ENCODE measurements at places on chromosomes 1 and 21. TPM values are rescaled to one million over a fixed set of nuclear protein-coding genes. Genes with fewer than 3 reads are reported as not detected.
A peak's percentile ranks its signal among the peaks of the same experiment; 100 is the strongest.

Gene SPATA45
- not detected for total RNA-seq

Gene SPRR2F
- not detected for total RNA-seq

Gene NEGR1
- 29.9 TPM for total RNA-seq

Gene MAP3K21
- total RNA-seq: 5.5 TPM

Gene PADI4
- total RNA-seq: 0.56 TPM

Gene IVL
- total RNA-seq: not detected

Gene SYTL1
- 4.3 TPM for total RNA-seq

GRCh38 chr1:235315735-235316134 is 12.2 kb downstream of the ARID4B start:
- no peak for DNase-seq

- DNase-seq: no peak
These were observed 9.4 kb upstream of the THEMIS2 start for GRCh38 chr1:27862671-27863537.

GRCh38 chr1:7705048-7705907 is 65.8 kb upstream of the VAMP3 start:
- no peak for DNase-seq

DNA sequence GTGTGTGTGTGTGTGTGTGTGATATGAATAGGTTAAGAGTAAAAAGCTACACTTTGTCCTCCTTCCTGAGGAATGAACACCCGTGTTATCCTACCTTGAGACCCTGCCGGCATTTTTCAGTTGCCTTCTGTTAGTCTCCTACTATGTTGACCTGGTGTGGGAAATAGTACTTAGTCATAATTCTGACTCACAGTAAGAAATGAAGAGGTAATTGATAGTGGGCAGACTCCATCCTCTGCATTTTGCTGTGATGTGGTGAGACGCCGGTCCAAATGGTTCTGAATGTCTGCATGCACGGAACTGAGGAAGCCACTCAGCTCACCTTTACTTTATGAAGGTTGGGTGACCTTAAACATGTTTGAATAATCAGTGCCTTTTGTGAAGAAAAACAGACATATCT is 12.6 kb downstream of the CD101 start:
- no peak for DNase-seq

DNA sequence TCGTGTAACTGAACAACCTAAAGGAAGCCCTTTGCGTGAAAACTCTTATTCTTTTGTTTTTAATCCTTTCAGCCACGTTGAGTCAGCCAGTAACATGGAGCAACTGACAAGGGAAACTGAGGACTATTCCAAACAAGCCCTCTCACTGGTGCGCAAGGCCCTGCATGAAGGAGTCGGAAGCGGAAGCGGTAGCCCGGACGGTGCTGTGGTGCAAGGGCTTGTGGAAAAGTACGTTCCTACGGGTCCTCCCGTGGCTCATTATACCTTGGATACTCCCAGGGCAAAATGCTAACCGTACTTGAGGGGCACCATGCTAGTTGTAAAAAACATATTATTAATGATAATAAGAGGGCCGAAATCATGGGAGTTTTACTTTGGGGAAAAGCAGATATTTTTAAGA is 49.4 kb downstream of the LAMC2 start:
- no peak for DNase-seq

GRCh38 chr1:37486680-37487618 is 12.6 kb downstream of the ZC3H12A start:
- DNase-seq: peak; percentile 93

DNA sequence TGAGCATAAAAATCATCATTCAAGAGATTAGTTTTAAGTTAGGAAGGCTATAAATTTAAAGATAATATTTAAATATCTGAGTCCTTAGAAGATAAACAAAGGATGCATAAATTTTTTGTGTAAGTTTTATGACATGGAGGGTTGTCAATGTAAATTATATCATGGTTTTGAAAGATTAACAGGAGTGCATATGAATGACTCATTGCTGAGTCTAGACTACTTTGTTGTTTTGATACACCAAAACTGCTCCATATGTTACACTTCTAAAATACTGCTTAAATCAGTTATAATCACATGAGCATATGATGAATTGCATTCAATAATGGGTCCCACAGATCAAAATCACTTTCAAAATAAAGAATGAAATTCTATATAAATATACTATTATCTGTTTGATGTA is 312.5 kb downstream of the KCNT2 start:
- no peak for DNase-seq

- DNase-seq: no peak
These were observed 25.5 kb upstream of the RBBP5 start for GRCh38 chr1:205147191-205147835.

DNA sequence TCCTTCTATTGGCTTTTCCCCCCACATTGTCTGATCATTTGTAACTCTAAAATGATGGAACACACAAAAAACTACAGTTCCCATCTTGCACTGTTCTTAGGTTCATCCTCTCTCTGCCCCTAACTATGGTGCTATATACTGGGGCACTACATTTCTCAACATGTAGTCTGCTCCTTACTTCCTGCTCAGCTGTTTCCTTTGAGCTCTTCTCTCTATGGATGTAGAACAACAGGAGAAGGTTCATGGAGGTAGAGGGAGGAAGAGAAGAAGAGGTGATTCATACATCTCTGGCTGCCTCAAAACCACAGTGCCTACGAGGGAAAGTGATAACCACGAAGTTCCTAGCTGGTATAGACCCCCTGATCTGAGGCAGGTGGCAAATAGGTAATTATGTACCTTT is 7.0 kb upstream of the C1orf146 start:
- no peak for DNase-seq

GRCh38 chr1:107662971-107663370 is 302.0 kb downstream of the VAV3 start:
- no peak for DNase-seq

GRCh38 chr1:66563941-66564630 is 30.1 kb downstream of the SGIP1 start:
- no peak for DNase-seq

DNA sequence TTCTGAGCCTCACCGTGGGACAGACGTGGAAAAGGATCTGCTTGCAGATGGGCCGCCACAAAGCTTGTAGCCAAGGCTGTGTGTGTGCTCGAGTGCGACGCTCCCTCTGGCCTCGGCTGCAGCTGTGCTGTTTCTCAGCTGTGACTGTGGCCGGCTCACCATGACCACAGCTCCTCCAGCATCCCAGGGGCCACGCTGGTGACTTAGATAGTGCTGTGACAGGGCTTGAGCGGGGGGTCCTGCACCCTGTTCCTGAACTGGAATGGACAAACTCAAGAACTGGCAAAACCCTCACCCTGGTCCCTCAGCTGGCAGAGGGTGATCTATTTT is 17.4 kb upstream of the ACTRT2 start:
- DNase-seq: no peak

All from omental fat pad (tissue), 4 donors.